Mammary epithelial cell (primary cell): ENCODE measurements at places on chromosomes 11 and 22. TPM values are rescaled to one million over a fixed set of nuclear protein-coding genes. Genes with fewer than 3 reads are reported as not detected.

The BTBD18 gene
- not detected for polyA plus RNA-seq

The PANX2 gene
- 1.8 TPM for polyA plus RNA-seq

The ACTN3 gene
- 0.01 TPM for polyA plus RNA-seq

The GLB1L2 gene
- polyA plus RNA-seq: 4.8 TPM

The ZNRF3 gene
- 5.2 TPM for polyA plus RNA-seq

The UCP3 gene
- polyA plus RNA-seq: 0.28 TPM

The OR51E2 gene
- not detected for polyA plus RNA-seq

The CCDC81 gene
- 0.08 TPM for polyA plus RNA-seq

The C11orf65 gene
- 0.20 TPM for polyA plus RNA-seq

The CDKN1C gene
- polyA plus RNA-seq: 0.08 TPM

The YPEL4 gene
- polyA plus RNA-seq: 0.05 TPM

The PACSIN3 gene
- 39.5 TPM for polyA plus RNA-seq

The INPP5J gene
- 0.37 TPM for polyA plus RNA-seq

The OR6T1 gene
- 0.08 TPM for polyA plus RNA-seq

The MS4A3 gene
- not detected for polyA plus RNA-seq

The PLEKHB1 gene
- polyA plus RNA-seq: 1.4 TPM

The PGA5 gene
- polyA plus RNA-seq: not detected

The MPPED1 gene
- not detected for polyA plus RNA-seq

The NDUFS8 gene
- 106 TPM for polyA plus RNA-seq

The CYB5R2 gene
- polyA plus RNA-seq: 12.3 TPM

The SAA4 gene
- polyA plus RNA-seq: not detected

The KCTD14 gene
- polyA plus RNA-seq: 23.2 TPM

The PTS gene
- 38.4 TPM for polyA plus RNA-seq

The SCGB1C1 gene
- polyA plus RNA-seq: not detected

The SLCO2B1 gene
- not detected for polyA plus RNA-seq

The TTLL12 gene
- polyA plus RNA-seq: 27.4 TPM

The GPR83 gene
- 0.03 TPM for polyA plus RNA-seq

The LRP4 gene
- polyA plus RNA-seq: 3.8 TPM

The SYT7 gene
- 6.9 TPM for polyA plus RNA-seq

The MS4A4A gene
- polyA plus RNA-seq: not detected

The GVQW3 gene
- 0.49 TPM for polyA plus RNA-seq

The PNPLA3 gene
- polyA plus RNA-seq: 9.2 TPM

The KRTAP5-11 gene
- polyA plus RNA-seq: not detected
